HAP-1 (cell line): ENCODE measurements at places on chromosomes 12 and 14.
A peak's percentile ranks its signal among the peaks of the same experiment; 100 is the strongest.

DNA sequence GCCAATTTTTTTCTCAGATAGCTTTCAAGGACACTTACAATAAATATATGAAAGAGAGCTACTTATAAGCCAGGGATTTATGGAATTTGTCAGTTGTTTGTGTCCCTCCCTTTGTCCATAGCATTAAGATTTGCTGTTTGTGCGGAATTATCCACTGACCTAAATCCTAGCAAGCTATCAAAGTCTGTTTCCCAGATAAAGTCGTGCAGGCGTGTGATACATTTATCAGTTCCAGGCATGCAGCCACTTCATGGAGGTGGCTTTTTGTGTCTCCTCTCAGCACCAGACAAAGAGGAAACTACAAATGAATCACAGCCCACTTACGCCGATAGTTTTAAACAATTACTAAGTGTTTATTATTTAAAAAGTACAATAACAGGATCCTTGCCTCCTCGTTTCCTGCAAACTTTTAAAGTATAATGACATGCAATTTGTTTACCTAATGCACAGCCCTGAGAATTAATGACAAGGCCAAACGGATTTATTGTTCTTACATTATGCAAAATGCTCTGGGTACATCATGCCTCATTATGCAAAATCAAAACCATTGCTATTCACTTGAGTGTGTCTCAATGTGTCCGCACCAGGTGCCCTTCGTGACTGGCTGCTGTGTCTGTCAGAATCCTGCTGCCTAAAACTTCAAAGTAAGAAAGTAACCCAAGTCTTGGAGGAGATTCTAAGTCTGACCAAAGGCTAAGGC is 423.2 kb downstream of the GLT1D1 start:
- no peak for DNase-seq

- DNase-seq: no peak
Observed at GRCh38 chr12:64618953-64619590, 8.8 kb downstream of the RASSF3 start.

GRCh38 chr12:91098941-91099340 is 12.4 kb downstream of the LUM start:
- no peak for DNase-seq

- no peak for DNase-seq
Observed at GRCh38 chr14:30016002-30016401, 88.4 kb upstream of the PRKD1 start.

GRCh38 chr12:51887476-51888315 is at the start of gene ANKRD33:
Gene ANKRD33, plus strand, starts transcription at chr12:51888103. Its CDS starts 84 bp downstream, at chr12:51888187.
- DNase-seq: peak; percentile 39

DNA sequence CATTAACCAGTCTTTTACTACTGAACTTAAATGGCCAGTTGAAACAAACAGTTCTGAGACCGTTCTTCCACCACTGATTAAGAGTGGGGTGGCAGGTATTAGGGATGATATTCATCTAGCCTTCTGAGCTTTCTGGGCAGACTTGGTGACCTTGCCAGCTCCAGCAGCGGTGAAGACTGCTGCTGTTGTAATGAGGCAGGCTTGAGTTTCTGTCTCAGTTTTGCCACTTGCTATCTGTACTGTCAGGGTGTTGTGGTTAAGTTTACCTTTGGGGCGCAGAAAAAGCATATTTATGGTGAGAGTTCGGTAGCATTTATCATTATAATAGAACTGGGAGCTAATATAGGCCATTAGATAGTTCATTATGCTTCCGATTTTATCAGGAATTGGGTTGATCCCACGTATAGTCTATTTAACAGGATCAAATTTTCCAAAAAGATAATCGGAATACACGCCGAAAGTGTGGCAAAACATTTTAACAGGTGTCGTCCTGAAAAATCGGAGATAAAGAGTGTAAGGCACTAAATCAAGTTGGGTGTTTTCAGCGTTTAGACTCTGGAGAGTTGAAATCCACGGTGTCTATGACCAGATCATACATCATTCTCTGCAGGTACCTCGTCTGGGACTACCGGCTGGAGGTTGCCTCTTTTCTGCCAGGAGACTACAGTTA is 688 bp upstream of the NECAP1 start:
- no peak for DNase-seq

DNA sequence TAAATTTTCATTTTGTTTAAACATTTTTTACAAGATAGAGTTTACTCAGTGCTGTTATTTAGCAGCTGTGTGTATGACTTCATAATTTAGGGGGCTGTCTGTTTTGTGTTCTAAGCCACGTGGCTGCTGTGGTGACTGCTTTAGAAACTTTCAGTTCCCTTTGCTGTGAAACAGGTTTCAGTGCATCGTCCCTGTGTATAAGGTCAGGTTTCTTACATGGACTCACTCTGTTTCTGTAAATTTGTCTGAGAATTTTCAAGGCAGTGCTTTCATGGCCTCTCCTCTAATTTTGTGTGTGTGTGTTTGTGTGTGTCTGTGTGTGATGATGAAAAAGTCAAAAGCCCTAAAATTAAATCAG is 32.4 kb downstream of the BICD1 start:
- no peak for DNase-seq

GRCh38 chr12:39990122-39991101 is 115.5 kb downstream of the SLC2A13 start:
- DNase-seq: peak; percentile 43

GRCh38 chr12:106051853-106052531 is 86.8 kb downstream of the NUAK1 start:
- no peak for DNase-seq

DNA sequence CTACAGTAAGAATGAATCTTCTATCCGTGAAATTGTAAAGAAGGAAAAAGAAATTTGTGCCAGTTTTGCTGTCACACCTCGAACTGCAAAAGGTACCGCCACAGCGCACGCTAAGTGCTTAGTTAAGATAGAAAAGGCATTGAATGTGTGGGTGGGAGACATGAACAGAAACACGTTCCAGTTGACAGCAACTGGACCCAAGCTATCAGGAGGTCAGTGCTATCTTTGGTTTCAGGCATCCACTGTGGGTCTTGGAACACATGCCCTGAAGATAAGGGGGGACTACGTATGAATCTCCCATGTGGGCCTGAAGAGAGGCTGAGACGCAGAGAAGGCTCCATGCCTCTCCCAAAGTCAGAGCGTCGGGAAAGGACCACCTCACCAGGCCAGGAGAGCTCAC is 9.8 kb downstream of the IFFO1 start:
- DNase-seq: no peak

DNA sequence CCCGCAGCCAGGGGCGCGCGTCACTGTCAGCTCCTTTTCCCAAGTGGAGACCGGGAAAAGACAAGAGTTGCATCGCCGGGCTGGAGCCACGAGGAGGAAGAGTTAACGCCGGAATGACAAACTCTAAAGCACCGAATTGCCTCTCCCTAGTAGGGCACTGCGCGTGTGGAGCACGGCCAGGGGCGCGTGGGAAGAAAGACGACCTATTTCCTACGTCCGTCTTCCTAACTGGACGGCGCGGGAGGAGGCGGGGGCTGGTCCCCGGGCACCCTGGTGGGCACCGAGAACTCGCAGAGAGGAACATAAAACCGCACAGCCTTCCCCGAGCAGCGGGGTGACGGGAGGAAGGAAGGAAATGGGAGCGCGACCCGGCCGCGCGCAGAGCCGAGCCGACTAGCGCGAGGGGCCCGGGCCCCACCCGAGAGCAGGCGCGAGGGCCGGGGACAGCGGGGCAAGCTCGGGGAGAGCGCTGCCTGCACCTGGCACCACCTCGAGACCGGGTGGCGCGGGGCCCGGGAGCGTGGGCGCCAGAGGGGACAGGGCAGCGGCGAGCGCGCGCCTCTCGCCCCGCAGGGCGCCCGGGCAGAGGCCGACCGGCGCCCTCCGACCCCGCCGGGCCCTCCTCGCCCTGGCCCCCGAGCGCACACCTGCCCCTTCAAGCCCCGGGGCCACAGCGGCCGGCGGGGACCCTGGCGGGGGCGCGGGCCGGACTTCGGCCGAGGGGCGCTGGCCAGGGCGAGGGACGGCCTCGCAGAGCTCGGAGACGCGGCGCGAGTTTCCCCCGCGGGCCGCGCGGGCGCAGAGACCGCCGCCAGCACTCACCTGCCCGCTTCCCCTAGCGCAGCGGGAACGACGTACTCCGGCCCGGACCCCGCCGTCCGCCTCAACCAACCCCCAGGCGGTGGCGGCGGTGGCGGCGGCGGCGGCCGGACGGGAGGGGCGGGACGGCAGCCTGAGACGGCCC is at the start of gene SETD3:
Gene SETD3, minus strand, starts transcription at position 954 of the 964 bp plus-strand sequence. CDS start 15,054 bp downstream, outside the sequence.
- DNase-seq: no peak

- peak; percentile 83 for DNase-seq
Observed at GRCh38 chr12:95648990-95649791, 97.9 kb upstream of the USP44 start.

DNA sequence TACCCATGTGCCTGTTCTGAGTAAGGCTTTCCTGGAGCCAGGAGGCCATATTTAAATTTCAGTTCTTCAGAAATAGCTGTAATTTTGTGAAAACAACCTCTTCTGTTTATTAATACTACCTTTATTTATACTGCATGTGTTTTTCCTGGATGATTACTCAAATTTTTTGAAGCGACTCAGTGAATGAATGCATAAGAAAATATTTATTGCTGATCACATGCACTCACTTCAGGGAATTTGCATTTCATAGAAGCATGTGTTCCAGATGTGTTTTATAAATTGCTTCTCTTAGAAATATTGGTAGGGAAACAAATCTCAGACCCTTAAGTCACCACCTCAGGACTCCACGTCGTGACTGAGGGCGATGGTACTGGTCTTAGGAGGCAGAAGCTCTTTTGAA is 21.8 kb upstream of the DCN start:
- DNase-seq: no peak

- no peak for DNase-seq
Observed at GRCh38 chr14:64849940-64850339, 29.8 kb downstream of the SPTB start.

DNA sequence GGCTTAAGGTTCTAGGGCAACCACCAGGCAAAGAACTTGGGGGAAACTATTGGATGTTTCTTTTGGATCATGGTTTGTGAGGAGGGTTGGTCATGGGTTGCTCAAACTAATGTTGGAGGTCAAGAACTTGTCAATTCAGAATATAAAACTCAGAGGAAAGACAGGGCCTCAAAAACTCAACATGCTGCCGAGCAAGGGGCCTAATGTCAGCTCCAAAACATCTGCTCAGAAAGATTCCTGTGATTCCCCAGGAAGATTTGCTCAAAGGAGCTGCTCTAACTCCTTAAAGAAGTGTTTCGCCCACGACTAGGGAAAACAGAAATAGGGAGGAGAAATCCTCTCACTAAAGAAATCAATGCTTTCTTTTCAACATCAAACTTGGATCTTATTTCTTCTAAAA is 3.7 kb upstream of the IGF1 start:
- no peak for DNase-seq

DNA sequence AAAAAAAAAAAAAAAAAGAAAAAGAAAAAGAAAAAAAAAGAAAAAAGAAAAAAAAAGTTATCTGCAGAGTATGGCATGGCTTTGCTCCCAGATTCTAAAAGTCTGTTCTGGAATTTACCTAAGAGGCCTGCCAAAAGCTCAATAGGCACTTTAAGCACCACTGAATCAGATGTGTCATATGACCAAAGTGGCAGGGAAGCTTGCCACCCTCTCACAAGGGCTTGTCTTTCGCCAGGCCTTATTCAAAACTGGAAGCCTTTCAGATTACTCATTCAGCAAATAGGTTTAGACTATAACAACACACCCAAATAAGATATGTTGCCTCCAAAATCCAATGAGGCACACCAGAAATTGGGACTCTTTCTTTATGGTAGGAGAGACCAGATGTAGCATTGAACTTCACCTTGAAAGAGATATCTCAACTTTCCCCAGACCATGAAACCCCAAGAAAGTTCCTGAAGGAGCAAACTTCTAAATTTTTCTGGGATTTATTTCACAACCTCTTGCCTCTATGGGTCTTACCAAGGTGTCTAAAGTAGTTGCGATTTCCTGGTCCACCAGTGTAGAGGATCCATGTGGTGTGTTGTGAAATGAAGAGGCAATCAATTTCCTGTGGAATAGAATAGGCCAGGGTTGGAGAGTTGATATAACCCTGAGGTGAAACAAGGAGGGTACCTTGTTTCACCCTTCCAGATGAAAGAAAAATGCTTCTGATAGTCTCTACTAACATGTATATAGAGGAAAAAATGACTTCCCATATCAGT is 218.8 kb downstream of the DAD1 start:
- no peak for DNase-seq

GRCh38 chr14:104244221-104245011 is 106.0 kb downstream of the KIF26A start:
- DNase-seq: no peak

DNA sequence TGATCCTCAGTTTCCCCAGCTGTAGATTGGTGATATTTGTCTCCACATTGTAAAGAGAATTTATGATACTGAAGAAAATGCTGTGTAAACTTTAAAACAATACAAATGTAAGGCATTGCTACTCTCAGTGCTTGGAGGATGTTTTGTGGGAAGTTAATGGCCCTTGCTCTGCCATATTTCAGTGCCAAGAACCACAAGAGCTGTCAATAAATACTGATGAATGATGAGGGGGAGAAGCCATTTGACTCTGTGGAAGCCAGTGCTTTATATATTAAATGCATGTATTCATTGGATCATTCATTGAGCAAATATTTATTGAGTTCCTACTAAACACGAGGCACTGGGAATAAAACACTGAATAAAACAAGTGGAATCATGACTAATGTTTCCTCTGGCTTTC is 30.8 kb downstream of the CACNA1C start:
- DNase-seq: no peak

- DNase-seq: peak; percentile 26
Observed at GRCh38 chr14:99899578-99900178, 106.5 kb downstream of the EML1 start.

DNA sequence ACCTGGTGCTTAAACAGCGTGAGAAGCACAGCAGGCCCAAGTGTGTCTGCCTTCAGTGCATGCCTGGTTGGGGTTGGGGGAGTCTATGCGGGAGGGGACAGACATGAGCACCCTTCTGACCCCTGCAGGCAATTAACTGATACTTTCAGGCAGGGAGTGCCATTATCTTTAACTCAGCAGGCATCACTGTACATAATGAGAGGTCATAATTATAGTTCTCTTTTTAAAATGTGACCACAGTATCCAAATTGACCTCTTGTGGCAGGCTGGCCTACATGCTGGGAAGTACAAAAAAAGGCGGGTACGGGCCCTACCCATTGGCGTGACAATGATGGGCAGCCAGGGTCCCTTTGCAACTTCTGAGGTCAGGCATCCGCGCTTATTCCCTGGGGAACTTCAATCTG is 209.1 kb downstream of the FOXN3 start:
- no peak for DNase-seq

- no peak for DNase-seq
Observed at GRCh38 chr12:51265024-51265423, 5.2 kb downstream of the SMAGP start.

DNA sequence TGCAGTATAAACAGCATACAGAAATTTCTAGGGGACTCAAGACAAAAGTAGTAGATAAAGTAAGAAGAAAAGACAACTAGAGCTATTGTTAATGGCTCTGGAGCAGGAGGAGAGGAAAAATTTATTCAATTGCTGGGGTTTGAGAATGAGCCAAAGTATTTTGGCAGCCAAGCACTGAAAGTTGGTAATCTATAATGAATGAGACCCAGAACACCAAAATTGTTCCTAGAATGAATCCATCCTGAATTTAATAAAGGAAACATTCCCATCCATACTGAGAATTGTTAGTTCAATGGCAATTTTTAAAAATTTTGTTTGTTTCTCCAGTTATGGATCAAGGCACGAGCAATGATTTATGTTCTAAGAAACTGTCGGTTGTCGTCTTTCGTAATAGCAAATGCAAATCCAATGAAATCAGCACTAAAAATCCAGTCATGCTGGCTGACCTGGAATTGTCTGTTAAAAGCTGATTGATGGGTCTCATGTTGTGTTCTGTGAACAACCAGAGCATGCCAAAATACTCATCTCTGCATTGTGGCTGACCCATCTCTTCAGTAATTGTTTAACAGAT is 170.9 kb upstream of the LMNTD1 start:
- DNase-seq: no peak
